ENCODE measurements at places on chromosomes 6 and 20.

- DNase-seq: no peak
Measured at GRCh38 chr20:46004889-46005473, 3.7 kb upstream of the MMP9 start.

- no peak for DNase-seq
Measured at GRCh38 chr6:104218116-104218515, 641.6 kb downstream of the HACE1 start.

GRCh38 chr20:24951536-24952083 lies 2.5 kb downstream of the CST7 start:
- DNase-seq: no peak

- no peak for DNase-seq
Measured at GRCh38 chr6:29813809-29814208, 13.8 kb upstream of the HLA-G start.

GRCh38 chr6:125647391-125647790 lies 102.0 kb upstream of the HEY2 start:
- no peak for DNase-seq

DNA sequence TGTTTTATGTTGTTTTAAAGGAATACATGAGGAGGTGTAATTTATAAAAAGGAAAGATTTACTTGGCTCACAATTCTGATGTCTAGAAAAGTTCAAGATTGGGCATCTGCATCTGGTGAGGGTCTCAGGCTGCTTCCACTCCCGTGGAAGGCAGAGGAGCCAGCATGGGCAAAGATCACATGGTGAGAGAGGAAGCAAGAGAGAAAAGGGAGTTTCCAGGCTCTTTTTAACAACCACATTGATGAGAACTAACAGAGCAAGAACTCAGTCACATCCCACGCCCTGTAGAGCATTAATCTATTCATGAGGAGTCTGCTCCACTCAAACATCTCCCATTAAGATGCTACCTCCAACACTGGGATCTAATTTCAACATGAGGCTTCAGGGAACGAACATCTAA lies 1666.3 kb downstream of the HACE1 start:
- no peak for DNase-seq

GRCh38 chr20:23794065-23794464 lies 32.5 kb downstream of the CST2 start:
- DNase-seq: no peak

DNA sequence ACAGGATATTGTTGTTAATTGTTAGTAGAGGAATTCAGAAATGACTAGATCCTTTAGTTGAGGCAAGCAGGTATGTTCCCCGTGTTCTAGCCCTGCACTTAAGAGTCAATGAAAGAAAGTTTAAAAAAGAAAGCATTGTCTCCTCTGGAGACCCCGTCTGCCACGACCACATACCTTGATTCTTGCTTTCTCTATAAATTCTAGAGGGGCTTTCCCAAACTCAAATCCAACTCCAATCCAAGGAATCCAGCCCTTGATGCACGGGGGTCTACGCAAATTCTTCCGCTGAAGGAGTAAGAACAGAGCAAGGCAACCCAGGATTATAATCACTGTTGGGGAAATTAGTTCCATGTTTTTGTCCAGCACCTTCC lies 401 bp downstream of the CYP39A1 start:
- no peak for DNase-seq

DNA sequence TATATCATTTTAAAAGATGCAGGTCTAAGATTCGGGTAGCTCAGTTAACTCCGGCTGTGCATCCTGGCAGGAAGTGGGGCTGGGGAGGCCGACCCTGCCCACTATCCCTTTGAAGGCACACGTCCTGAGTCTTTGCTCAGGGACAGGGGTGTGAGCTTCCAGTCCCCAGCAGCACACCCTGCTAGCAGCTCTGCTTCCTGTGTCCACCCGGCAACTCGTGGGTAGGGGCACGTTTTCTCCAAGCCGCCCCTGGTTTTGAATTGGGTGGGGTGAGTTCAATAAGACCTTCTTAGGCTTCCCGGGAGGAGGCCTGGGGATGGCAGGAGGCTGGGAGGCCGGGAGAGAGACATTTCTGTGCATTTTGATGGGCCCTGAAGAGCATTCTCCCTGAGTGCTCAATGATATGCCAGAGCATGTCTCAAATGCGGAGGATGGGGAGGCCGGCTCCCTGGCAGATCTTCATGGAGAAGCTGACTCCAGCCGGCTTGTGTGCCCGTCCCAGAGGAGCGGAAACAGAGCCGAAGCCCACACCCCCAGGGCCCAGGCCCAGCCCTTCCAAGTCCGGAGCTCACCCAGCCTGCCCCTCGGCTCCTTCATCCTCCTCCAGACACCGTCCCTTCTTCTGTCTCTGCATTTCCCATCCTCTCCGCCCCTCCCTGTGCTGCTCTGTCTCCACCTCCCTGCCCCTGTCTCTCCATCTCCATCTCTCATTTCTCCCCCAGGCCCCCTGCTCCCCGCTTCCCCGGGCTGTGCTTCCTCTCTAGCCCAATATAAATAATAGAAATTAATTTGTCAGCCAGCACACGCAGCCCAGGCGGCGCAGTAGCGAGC lies 36.3 kb upstream of the ZFAND3 start:
- DNase-seq: no peak

- no peak for DNase-seq
Measured at GRCh38 chr6:113763311-113763766, 93.8 kb upstream of the MARCKS start.

GRCh38 chr6:802701-803100 lies 109.8 kb upstream of the EXOC2 start:
- DNase-seq: no peak

DNA sequence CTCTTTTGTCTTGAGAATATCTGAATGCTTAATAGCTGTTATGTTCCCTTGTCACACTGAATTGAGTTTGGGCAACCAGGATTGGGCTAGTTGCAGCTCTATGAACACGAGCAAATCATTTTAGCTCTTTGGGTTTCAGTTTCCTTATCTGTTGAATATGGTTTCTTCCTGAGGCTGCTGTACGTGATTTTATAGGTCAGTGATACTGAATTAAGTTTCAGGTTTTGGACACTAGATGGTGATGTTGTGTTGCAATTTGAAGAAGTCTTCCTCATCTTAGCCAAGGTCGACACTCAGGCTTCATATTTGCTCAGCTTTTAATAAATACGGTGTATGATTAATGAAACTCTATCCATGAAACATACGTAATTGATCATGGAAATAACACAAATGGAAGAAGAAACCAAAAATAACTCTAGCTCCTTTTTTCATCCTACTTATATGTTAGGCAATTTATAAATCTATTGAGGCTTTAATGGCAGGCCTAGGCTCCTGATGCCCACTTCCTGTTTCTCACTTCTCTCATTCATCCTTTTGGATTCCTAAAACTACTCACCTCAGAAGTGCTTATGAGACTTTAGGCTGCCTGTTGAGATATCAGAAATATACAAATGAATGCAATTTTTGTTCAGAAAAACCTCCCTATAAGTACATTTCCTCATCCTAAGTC lies 354.1 kb upstream of the MAP3K7 start:
- peak; percentile 79 for DNase-seq

DNA sequence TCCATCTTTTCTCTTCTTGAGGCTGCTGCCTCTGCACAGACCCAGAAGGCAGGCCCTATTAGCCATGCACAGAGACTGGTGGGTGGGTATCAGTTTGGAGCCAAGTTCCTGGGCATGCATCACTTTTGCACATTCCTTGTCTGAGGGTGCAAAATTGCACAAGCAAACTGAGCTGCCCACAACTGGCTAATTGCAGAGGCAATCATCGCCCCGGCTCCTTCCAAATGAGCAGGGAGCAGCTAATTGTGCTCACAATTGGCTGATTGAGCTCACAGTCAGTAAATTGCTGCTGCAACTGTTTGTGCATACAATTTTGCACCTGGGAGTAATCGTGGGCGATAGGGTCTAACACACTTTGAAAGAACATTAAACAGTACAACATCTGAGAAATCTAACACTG lies 511.4 kb downstream of the DHX35 start:
- no peak for DNase-seq

- DNase-seq: no peak
Measured at GRCh38 chr6:166487148-166487547, 99.3 kb downstream of the RAMACL start.

GRCh38 chr6:149138089-149138488 lies 179.4 kb upstream of the TAB2 start:
- DNase-seq: no peak
